ENCODE measurements at places on chromosomes 1 and 21.

GRCh38 chr1:212819726-212820125 lies 27.7 kb downstream of the SPATA45 start:
- DNase-seq = no peak

- no peak for DNase-seq
These were observed 88.4 kb downstream of the ADARB1 start for GRCh38 chr21:45162809-45163208.

GRCh38 chr1:10642403-10643080 lies 153.9 kb downstream of the CASZ1 start:
- no peak for DNase-seq

- peak; percentile 23 for DNase-seq
These were observed 79.6 kb upstream of the AK4 start for GRCh38 chr1:65068202-65069010.

DNA sequence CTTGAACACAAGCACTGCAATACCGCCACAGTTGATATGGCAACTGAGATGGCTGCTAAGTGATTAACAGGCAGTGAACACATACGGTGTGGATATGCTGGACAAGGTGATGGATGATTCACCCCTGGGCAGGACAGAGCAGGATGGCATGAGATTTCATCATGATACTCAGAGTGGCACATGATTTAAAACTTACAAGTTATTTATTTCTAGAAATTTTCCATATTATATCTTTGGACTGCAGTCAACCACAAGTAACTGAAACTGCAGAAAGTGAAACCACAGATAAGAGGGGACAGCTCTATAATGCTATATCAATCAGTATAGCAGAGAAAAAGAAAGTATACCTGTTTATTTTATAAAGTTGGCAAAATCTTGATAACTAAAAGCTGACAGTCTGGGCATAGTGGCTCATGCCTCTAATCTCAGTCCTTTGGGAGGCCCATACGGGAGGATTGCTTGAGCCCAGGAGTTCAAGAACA lies 47.9 kb downstream of the PHACTR4 start:
- no peak for DNase-seq

GRCh38 chr1:84834419-84835064 lies 58.5 kb downstream of the LPAR3 start:
- DNase-seq = no peak

- no peak for DNase-seq
These were observed at the start of gene SPAG17 for GRCh38 chr1:118185084-118185832. TSS of gene SPAG17 (minus strand) at chr1:118185228. CDS start at chr1:118185157, 71 bp downstream.

DNA sequence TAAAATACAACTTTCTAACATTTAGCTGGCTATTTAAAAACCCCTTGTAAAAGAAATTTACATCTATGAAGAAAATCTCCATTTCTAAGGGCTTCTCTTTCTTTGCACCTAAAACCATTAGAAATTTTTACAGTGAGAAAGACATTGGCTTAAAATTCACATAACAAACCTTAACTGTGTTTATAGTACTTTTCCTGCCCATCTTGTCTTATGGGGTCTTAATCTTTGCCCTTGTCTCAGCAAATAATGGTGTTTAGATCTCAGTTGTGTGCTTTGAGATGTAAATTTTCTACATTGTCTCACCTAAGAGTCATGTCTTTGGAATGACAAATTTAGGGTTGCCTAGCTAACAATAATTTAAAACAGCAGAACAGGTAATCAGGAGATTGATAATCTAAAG lies 71.5 kb downstream of the DDAH1 start:
- no peak for DNase-seq
